Effector memory CD8-positive, alpha-beta T cell (primary cell): ENCODE measurements at places on chromosomes 5 and 9.

DNA sequence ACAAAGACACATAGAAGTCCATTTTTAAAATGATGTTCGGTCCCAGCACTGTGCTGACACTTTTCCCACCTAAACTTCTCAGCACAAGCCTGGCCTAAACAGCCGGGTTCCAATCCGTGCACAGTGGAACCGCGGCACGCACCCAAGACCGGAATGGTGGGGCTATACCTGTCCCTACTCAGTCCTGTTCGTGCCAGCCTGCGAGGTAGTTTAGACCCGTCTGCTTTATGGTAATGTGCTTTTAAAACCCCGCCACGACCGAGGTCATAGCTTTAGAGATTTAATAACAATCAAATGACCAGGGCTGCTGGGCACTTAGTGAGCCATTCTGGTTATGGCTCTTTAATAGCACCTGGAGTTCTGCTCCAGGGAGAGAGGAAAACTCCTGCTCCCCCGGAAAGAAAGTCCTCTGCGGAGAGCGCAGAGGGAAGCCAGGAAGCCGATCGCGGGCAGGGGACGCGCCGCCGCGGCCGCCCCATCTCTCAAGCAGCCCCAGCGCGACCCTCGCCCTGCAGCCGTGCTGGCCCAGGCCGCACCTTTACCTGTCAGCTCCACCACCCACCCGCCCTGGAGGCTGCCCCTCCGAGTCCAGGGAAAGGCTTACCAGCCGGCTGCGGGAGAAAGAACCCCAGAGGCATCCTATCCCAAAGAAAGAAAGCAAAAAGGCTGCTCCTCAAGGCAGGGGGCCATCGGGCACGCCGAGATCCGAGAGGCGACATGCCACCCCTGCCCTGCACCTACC is 511 bp downstream of the ARL15 start:
- peak; percentile 23 for DNase-seq

GRCh38 chr5:75672616-75673015 is 44.6 kb downstream of the POC5 start:
- DNase-seq: no peak

- no peak for DNase-seq
These were observed 2032.6 kb downstream of the MAT2B start for GRCh38 chr5:165538065-165538464.

- no peak for DNase-seq
These were observed 198.7 kb upstream of the KLF9 start for GRCh38 chr9:70613024-70613768.

DNA sequence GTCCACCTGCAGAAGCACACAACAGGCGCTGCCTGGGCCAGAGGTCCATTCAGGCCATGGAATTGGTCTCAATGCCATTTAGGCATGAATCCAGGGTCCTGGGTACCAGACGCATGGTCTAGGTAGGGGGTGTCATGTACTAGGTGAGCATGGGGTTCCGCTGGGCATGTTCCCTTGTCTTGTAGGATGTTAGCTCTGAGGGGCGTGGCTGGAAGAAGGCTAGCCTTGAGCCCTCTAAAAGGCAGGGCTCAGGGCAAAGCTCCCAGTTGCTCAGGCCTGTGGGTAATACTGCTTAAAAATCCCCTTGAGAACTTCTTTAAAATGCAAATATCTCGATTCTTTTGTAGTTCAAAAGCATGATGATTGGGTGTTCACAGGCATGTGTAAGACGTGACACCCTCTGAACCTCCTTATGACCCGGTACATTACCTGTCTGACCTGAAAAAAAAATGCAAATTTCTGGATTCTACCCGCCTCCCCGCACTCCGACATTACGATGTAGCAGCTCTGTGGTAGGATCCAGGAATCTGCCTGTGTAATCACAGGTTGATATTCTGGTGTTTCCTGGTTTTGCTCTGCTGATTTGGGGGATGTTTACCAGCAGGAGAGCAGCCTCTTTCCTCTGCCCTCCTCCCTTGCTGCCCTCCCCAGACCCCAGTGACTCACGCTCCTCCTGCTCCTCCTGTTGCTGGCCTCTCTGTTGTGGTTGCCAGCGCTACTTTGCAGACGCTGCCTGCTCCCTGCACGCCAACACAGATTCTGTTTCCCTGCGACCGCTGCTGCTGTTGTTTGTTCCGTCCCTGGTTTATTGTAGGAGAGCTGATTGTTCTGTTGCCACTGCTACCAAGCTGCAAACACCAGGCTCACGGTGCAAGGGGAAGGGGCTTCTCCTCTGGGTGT is 5.7 kb downstream of the TMC1 start:
- peak; percentile 61 for DNase-seq

DNA sequence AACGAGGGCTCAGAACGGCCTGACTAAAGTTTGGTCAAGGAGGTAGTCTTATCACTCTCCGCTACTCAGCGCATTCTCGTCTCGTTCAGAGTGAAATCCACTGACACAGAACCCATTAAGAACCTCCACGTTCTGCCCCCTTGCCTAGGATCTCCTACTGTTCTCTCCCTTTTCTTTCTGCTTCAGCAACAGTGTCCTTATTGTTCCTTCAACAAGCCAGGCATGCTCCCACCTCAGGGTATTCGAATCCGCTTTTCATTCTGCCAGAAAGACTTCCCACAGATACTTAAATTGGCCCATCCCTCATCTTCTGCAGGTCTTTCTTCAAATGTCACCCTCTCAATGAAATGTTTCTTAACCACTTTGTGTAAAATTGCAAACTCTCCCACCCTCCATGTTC is 4.3 kb upstream of the ZNF354C start:
- no peak for DNase-seq

- DNase-seq: no peak
These were observed 132.4 kb downstream of the TTLL11 start for GRCh38 chr9:121960665-121961064.

DNA sequence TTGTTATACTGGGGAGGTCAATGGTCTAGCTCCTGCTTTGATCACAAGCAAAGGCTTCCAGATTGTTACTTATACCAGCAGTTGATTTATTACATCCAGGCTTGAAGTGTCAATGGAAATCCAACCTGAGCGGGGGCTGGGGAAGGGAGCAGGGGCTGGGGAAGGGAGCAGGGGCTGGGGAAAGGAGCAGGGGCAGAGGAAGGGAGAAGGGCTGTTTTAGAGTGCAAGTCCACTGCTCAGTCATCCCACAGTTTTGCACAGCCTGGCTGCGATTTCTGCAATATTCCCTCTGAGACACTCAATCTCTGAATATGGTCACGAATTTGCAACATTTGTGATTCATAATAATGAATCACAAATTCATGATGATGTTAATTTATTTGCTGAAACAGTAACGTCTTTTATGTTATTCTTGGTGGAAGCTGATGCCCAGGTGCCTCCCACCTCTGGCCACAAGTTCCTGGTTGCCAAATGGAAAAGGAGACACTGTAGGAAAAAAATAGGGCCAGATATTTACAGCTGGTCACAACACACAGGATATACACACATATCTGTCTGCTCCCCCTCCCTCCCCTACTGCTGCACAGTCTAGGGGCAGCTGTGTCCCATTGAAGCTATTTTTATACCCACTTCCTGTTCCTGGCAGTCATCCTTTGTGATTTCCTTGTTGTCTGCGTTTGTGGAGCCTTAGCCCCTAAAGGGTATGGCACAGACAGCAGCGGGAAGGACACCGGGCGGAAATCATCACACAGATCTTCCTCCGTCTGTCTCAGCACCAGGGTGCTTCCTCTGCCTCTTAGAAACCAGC is 325.1 kb downstream of the GADD45G start:
- no peak for DNase-seq

DNA sequence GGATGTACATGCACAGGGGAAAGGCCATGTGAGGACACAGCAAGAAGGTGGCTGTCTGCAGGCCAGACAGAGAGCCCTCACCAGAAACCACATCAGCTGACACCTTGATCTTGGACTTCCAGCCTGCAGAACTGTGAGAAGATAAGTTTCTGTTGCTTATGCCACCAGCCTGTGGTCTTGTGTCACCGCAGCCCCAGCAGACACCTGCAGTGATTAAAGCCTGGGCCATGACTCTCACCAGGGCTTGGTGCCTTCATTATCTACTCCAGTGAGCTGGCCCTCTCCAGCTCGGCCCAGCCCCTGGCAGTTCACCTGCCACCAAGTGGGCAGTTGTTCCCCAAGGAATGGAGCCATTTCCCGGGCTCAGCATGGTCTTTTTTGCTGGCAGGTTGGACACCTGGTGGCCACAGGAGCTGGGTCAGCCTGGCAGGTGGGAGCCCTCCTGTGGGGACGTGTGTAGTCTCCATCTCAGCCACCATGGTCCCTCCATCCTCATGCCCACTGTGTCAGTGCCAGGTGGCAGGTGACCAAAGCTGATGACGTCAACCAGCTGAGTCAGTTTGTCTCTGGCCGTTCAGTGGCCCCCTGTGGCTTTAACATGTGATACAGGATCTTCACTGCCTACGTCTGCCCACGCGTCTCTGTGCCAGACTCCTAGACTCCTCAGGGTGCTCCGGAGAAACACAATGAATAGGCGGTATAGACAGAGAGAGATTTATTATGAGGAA is 99.9 kb upstream of the PPP1R26 start:
- DNase-seq: no peak

GRCh38 chr9:81754245-81754644 is 64.9 kb upstream of the TLE1 start:
- DNase-seq: no peak

DNA sequence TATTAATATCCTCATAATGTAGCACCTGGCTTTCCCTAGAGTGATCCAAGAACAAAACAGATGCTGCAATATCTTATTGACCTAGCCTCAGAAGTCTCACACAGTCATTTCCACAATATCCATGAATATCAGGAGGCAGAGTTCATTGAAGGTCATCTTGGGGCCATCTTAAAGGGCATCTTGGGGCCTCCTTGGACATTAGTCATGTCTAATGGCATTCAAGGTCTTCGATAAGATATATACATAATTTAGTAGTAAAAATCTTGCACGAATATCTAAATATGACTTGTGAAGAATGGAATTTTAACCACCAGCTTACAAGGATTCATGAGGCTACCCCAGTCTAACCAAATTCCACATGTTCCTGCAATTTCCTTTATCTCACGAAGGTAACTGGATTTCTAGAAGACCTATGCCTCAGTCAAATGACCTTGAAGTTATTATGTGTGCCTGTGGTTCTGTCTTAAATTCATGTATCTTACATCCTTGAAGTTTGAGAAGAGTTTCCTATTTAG is 163.6 kb upstream of the SPEF2 start:
- DNase-seq: no peak

DNA sequence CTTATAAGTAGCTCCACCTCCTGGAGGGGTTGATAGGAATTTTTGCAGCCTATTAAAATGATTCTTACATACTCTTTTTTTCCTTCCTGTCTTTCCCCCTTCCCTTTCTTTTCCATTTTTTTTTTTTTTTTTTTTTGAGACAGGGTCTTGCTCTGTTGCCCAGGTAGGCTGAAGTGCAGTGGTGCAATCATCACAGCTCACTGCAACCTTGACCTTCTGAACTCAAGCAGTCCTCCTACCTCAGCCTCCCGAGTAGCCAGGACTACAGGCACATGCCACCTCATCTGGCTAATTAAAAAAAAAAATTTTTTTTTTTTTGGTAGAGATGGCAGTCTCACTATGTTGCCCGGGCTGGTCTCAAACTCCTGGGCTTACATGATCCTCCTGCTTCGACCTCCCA is 4.3 kb upstream of the TBC1D2 start:
- no peak for DNase-seq

DNA sequence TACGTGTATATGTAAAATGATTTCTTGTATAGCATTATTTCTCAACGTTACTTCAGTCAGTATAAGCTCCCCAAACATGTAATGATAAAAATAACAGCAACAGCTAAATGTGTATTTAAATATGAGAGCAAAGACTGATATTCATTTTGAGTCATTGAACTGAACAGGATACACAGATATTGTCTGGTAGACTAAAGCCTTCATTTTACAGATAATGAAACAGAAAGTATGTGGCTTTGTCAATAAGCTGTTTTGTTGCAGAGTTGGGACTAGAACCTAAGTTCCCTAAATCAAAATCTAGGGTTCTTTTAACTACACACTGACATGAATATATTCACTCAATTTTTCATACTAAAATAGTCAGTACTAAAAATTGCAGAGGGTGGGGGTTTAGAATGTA is 80.4 kb upstream of the MARCHF11 start:
- no peak for DNase-seq
